ENCODE measurements at places on chromosomes 3 and 15.

DNA sequence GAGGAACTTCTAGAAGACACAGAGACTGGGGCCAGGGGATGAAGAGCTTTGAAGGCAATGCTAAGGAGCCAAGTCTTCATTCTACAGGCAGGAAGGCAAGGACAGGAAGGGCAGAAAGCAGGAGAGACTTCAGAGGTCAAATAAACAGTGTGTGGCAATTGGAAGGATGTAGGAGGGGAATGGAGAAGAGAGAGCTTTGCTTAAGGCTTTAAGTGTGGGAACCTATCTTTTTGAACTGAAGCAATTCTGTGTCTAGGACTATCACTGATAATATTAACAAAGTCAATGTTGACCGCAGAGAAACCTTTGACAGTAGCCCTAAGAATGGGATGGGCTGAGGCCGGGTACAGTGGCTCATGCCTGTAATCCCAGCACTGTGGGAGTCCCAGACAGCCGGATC lies 325.0 kb downstream of the FOXP1 start:
- DNase-seq, result no peak

GRCh38 chr3:101253396-101253795 lies 67.0 kb downstream of the IMPG2 start:
- DNase-seq, result no peak

GRCh38 chr3:73228959-73229358 lies 167.5 kb downstream of the EBLN2 start:
- no peak for DNase-seq

DNA sequence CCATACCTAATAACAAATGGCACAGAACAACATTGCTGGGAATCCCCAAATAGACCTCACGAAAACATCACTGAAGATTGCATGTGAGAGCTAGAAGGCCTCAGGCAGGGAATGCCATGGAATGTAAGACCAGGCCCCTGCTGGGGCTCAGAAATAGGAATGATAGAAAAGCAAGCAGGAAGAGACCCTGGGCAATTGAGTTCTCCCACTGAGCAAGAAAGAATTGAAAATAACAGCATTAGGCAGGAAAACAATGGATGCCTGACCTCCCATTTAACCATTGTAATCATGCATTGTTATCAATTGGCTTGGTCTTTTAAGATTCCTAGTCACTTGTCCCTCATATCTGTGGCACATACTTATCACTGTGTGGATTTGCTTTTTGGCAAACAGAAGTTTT lies 581.6 kb downstream of the FHIT start:
- DNase-seq, result no peak

DNA sequence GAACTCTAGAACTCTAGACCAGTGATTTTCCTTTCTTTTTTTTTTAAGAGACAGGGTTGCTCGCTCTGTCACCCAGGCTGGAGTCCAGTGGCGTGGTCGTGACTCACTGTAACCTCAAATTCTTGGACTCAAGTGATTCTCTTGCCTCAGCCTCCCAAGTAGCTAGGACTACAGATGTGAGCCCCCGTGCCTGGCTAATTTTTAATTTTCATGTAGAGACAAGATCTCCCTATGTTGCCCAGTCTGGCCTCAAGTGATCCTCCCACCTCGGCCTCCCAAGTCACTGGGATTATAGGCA lies 359.6 kb downstream of the SHQ1 start:
- DNase-seq, result no peak

DNA sequence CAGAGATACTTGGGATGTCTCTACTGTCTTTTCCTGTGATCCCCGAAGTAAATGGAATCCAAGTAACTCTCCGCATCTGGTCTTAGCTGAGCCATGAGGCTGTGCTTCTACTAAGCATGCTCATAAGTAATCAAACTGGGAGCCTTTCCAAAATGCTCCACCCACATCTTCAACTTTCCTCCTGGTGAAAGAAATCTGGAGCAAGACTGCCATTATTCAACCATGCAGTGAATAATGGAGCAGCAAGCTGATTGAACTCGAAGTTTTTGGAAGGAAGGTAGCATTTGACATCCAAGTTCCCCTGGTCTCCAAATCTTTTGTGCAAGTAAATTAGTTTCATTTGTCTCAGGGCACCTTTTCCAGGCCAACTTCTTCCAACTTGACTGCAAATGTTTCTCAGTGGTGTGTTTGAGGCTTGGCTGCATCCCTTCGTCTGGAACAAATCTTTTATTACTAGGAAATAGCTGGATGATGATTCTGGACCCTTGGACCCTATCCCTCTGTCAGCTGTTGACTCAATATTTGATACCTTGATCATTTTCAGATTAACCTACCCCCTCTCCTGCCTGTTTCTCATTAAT lies 19.4 kb downstream of the GXYLT2 start:
- no peak for DNase-seq

- no peak for DNase-seq
Observed at GRCh38 chr3:69491975-69492374, 106.1 kb upstream of the FRMD4B start.

GRCh38 chr3:114582929-114583328 lies 289.1 kb downstream of the TIGIT start:
- peak; percentile 41 for DNase-seq

- no peak for DNase-seq
Observed at GRCh38 chr3:136390574-136390973, 140.4 kb downstream of the PCCB start.

DNA sequence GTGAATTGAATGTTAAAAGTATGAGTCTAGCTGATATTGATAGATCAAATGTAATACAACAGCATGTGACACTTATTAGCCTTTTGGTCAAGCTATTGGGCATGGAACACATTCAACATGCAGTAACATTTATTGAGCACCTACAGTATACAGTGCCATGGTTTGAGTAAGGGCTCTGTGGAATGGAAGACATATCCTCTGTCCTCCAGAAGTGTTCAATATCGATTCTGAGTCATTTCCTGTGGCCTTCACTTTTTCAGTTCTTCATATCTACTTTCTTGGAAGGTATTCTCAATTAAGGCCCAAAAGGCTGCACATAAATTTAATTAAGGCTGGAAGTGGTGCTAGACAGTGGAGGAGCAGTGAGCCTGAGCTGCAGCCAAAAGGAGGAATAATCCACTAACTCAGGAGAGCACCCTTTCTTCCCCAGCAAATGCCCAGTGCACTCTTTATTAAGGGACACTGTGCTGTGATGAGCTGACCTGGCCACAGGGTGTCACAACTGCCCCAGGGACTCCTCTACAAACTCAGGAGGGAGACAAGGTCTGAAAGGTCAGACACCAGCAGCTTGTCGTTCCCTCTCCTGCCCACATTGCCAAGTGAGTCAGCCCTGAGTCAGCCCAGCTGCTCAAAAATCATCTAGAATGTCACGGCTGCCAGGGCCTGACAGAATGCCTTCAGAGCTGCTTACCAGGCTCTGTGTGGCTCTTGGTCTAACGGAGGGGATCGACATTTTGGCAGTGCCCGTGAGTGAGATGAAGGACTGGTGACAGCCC lies 544.8 kb downstream of the AGBL1 start:
- peak; percentile 92 for DNase-seq

- no peak for DNase-seq
Observed at GRCh38 chr15:91553196-91553854, 300.2 kb upstream of the SLCO3A1 start.

- DNase-seq, result no peak
Observed at GRCh38 chr3:174387736-174388135, 471.4 kb upstream of the NAALADL2 start.

DNA sequence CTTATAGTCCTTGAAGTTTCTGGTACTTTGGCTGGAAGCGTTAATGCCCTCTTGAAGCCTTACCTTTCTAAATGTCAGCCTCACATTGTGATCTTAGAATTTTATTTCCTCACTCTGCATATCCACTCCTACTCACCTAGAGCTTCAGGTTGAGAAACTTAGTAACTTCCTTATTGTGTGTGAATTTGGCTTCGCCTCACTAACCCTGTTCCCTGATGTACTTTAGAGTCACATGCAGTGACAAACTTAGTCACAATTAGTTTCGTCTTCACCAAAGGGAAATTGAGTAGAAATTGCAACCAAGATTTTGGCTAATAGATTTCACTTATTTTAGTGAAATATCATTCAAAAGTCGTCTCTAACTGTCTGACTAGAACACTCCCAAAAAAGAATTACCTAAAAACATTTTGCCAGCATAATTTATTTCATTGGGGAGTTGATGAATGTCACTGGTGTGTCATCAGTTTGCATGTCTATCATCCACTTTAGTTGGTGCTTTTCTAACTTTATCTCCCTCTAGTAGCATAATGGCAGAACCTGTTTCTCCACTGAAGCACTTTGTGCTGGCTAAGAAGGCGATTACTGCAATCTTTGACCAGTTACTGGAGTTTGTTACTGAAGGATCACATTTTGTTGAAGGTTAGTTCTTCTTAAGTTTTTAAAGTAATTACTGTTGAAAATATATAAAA lies 960 bp downstream of the MFN1 start:
- DNase-seq, result no peak

- peak; percentile 98 for DNase-seq
Observed at GRCh38 chr15:64162869-64163658, at the start of gene PPIB. Gene PPIB, minus strand, starts transcription at chr15:64163022. Its CDS starts 36 bp downstream, at chr15:64162986.

- DNase-seq, result no peak
Observed at GRCh38 chr3:140922634-140923033, 19.0 kb upstream of the SLC25A36 start.

DNA sequence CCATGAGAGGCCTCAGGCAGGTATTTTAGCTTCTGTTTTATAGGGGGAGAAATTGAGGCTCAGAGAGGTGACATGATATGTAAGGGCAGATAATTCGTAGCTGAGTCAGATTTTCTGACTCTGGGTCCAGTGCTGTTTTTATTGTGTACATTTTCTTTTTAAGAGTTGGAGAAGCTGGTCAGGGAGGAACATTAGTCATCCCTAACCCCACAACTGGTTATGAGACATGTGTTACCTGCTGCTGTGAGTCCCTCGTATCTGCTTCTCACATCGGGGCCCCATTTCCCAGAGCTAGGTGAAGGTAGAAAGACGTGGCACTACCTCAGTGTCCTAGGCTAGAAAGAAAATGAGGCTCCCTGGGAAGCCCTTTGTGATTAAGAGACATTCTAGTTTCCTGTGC lies 28.6 kb downstream of the GALNT15 start:
- peak; percentile 24 for DNase-seq

DNA sequence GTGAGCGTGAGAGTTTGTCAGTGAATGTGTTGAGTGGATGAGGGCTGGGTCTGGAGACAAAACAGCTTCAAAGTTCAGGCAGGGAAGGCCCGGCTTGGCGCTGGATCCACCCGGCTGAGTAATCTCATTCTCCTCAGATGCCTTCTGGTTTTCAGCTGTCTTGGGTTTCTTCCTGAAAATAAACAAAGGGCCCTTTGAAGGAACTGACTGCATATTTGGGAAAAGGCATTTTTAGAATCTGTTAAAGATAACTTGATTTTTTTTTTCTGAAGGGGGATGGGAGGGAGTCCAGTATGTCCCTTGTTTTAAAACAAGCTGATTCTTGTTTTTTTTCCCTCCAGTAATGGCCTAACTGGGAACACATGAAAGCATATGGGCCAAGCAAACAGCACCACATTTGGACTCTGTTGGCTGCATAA lies 86.4 kb downstream of the TIGIT start:
- DNase-seq, result no peak

DNA sequence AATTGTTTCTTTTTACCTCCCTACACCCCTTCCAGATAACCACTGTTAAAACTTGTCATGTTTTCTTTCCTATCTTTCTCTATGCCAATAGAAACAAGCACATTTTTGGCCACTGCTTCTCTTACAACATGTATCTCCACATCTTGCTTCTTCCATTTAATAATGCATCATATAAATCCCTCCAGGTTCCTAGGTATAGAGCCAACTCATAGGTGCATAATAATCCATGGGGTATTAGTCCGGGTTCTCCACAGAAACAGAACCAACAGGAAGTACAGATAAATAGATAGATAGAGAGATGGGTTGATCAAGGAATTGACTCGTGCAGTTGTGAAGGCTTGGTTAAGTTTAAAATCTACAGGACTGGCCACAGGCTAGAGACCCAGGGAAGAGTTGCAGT lies 41.5 kb upstream of the PSMD6 start:
- no peak for DNase-seq

- no peak for DNase-seq
Observed at GRCh38 chr15:47434596-47434995, 282.7 kb upstream of the SEMA6D start.

DNA sequence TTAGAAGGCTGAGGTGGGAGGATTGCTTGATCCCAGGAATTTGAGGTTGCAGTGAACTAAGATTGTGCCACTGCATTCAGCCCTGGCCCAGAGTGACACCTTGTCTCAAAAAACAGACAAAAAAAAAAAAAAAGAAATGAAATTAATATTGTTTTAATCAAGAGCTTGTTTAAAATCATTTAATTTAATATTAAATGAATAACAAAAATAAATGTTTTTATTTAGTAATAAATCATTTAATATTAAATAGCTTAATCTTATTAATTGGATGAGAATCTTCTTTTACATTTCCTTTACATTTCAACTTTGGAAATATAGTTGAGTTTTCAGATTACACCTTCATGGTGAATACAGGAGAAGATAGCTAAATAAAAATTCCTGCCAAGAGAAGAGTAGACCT lies 29.7 kb downstream of the TNIK start:
- no peak for DNase-seq

GRCh38 chr3:18723206-18723810 lies 298.2 kb upstream of the SATB1 start:
- no peak for DNase-seq

- no peak for DNase-seq
Observed at GRCh38 chr3:80350771-80351170, 583.0 kb upstream of the ROBO1 start.

DNA sequence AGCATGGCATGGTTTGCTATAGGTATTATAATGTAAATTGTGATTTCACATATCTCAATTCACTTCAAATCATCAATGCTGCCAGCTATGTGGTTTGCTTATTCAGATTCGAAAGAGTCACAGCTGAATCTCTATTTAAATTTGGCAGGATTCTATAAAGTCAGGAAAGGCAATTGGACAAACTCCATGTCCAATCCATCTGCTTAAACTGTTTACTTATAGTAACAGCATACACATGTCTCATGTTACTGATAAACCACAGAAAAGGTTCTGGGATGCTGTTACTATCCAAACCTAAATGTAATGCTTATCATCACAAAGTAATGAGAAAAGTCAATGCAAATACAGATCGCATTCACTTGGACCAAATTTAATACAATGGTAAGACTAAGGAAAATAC lies 229.7 kb downstream of the ISL2 start:
- no peak for DNase-seq

DNA sequence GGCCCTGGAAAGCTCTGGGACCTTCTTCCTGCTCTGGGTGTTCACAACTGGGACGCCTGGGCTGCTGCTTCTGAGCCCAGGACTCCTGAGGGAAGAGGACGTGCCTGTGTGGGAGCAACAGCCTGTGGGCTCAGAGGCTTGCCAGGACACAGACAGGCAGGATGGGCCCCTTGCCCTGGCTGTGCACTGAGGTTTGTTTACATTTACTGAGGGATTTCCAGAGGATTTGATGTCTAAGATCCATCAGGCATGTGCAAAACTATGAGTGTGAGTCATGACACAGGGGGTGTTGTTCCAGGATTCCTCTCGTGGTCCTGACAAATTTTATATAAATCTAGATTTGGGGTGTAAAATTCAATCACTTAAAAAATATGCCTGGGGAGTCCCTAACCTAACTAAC lies 10.6 kb downstream of the CCR9 start:
- DNase-seq, result no peak

- DNase-seq, result peak; percentile 57
Observed at GRCh38 chr3:152356870-152357276, 88.1 kb downstream of the MBNL1 start.
